ENCODE measurements at places on chromosomes 2 and 18.

- DNase-seq: peak; percentile 74
These were observed 856 bp downstream of the FAM228A start for GRCh38 chr2:24175631-24176187.

DNA sequence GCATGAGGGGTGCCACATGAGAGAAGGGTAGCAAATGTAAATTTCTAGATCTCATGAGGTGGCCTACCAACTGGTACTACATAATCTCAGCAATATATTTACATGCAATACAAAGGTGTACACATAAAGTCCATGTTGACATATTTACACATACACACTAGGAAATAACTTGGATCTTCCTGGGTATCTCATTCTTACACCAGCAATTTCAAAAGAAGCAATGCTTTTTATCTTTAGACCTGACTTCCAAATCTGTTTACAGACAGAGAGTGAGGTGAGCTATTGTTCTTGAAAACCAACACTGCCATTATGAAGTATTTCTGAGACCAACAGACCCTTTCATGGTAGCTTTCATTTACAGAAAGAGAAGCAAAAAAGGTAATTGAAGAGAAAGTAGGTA is 184.2 kb downstream of the ERBB4 start:
- no peak for DNase-seq

GRCh38 chr2:19617257-19617848 is 258.9 kb upstream of the OSR1 start:
- DNase-seq: no peak

- DNase-seq: peak; percentile 73
These were observed 3.7 kb upstream of the TUBA4B start for GRCh38 chr2:219249203-219249980.

All from GM03348 (cell line).